Esophagus muscularis mucosa (tissue), 4 donors: ENCODE measurements at places on chromosomes 2 and 18. TPM values are rescaled to one million over a fixed set of nuclear protein-coding genes. Genes with fewer than 3 reads are reported as not detected.

Gene EFR3B
- total RNA-seq, result 0.83 TPM

Gene ZCCHC2
- 18.9 TPM for total RNA-seq

Gene ASXL3
- 1.2 TPM for total RNA-seq

Gene SP5
- 0.32 TPM for total RNA-seq

Gene C2orf80
- not detected for total RNA-seq

Gene ANKRD29
- total RNA-seq, result 14.4 TPM

Gene ASPRV1
- total RNA-seq, result 1.7 TPM

Gene COL3A1
- 182 TPM for total RNA-seq

Gene GKN1
- not detected for total RNA-seq

DNA sequence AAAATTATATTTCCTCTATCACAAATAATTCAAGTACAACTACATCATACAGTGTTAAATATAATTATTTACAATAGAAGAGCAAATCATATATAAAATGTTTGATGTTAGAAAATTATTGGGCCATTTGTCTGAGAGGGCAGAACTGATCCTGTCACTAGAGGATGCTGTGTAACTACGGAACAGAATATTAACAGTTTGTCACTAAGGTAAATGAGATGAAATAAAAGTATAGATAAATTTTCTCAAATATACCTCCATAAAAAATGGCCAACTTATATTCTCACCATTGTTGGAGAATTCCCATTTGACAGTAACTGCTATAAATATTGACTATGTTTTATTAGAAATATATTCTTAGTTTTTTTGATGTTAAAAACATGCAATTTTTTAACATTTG, 1067.4 kb upstream of the DDX18 start:
- no peaks in the 10 kb centered on the region for H3K36me3 ChIP-seq
- no peak overlapping the region for H3K27ac ChIP-seq
- H3K4me3 ChIP-seq, result no peak overlapping the region
- DNase-seq, result no peak

GRCh38 chr2:1748176-1748740, 3.9 kb upstream of the PXDN start:
- H3K27me3 ChIP-seq, result no peaks in the 10 kb centered on the region
- H3K4me1 ChIP-seq, result peaks cover 26% of the 10 kb centered on the region
- H3K4me3 ChIP-seq, result no peak overlapping the region
- no peaks in the 10 kb centered on the region for H3K36me3 ChIP-seq

DNA sequence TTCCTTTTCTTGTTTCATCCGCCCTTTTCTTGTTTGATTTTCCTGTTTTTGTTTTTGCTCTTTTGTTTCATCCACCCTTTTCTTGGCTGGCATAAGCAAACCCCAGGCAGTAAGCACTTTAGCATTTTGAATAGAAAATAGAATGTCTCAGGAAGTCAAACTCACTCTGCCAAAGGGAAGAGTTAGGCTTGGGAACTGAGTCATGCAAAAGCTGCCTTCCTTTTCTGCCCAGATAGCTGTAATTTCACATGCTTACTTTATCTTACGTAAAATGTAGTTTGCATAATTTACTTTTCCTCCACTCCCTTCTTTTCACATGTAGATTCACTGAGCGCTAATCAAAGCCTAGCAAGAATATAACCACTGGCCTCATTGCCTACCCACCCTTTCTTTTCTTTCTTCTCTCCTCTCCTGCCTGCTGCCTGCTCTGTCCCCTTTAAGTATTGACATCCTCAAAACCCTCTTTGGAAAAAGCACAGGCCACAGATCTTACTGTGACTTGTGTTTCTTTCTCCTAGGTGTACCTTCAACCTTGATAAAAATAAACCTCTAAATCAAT, 48.4 kb downstream of the CNGA3 start:
- H3K27me3 ChIP-seq, result no peaks in the 10 kb centered on the region
- no peaks in the 10 kb centered on the region for H3K36me3 ChIP-seq
- H3K4me1 ChIP-seq, result no peaks in the 10 kb centered on the region
- H3K27ac ChIP-seq, result no peak overlapping the region
- H3K4me3 ChIP-seq, result no peak overlapping the region

DNA sequence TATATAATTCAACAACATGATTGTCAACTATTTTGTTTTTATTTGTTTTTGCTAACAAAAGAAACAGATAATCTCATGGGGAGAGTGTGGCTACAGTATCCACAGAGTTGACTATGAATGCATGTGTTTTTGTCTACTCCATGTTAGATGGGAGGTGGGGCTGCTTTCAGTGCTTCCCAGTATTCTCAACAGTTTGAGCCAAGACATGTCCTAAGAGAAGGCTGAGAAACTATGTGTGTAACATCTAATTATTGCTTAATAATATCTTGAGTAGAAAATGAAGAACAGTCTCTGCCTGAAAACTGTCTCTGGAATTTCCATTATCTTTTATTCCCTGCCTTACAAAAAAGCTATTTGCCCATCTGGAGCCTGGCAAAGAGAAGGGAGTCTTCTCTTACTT, 178.8 kb upstream of the MMADHC start:
- H3K4me1 ChIP-seq, result peaks cover 13% of the 10 kb centered on the region
- H3K27ac ChIP-seq, result no peak overlapping the region
- H3K4me3 ChIP-seq, result no peak overlapping the region
- no peaks in the 10 kb centered on the region for H3K36me3 ChIP-seq

GRCh38 chr2:235095569-235095968, 143.8 kb downstream of the SH3BP4 start:
- H3K4me3 ChIP-seq, result no peak overlapping the region
- H3K27ac ChIP-seq, result no peak overlapping the region
- peak; percentile 26 for DNase-seq
- no peaks in the 10 kb centered on the region for H3K4me1 ChIP-seq
- no peaks in the 10 kb centered on the region for H3K27me3 ChIP-seq

- no peak for DNase-seq
- no peaks in the 10 kb centered on the region for H3K27me3 ChIP-seq
- H3K4me3 ChIP-seq, result no peak overlapping the region
These were observed 92.8 kb downstream of the RTN4 start for GRCh38 chr2:54957321-54957999.

GRCh38 chr2:237361194-237362004, 52.6 kb downstream of the COL6A3 start:
- no peak for DNase-seq
- H3K4me1 ChIP-seq, result peaks cover 44% of the 10 kb centered on the region
- H3K4me3 ChIP-seq, result no peak overlapping the region

DNA sequence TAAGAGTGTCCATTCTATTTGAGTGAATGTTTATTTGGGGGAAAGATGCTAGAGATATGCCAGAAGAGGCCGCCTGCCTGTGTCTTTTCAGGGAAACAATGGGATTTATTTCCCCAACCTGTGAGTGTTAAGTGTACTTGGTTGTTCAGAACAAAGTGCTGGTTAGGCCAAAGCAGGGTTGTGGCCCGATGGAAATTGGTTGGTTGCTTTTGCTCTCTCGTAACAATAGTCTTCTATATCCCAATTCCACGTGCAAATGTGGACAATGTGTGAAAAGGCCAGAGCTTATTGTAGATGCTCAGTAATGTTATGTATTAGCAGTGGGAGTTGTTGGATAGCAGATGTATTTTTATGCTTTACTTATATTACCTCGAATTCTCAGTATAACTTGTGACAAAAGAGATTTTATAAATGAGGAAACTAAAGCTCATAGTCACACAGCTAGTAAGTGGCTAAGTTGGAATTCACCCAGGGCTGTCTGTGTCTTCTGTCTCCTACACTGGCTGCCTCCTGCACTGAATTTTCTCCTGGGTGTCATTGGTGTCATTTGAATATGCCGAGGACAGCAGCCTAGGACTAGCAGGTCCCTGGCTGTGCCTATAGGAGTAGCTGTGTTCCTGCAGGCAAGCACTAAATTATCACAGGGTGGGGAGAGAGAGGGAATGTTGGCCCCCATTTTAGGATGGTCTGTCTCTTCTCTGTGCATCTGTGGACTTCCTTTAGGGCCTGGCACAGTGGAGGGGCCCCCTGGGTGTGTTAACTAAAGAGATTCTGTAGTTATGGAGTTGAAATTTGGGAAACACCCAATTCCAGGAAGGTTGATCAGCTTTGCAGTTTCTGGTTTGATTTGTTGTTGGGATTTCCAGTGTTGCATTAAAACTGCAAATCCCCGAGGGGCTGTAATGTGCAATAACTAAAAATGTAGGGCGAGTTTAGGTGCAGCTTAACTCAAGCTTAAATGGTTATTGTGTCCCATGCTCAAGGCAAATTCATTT, 21.6 kb downstream of the GPD2 start:
- H3K27me3 ChIP-seq, result no peaks in the 10 kb centered on the region
- H3K36me3 ChIP-seq, result no peaks in the 10 kb centered on the region
- DNase-seq, result no peak
- no peak overlapping the region for H3K4me3 ChIP-seq
- no peak overlapping the region for H3K27ac ChIP-seq

- no peaks in the 10 kb centered on the region for H3K27me3 ChIP-seq
- H3K4me3 ChIP-seq, result no peak overlapping the region
- no peak for DNase-seq
- peaks cover 4% of the 10 kb centered on the region for H3K4me1 ChIP-seq
- H3K27ac ChIP-seq, result no peak overlapping the region
These were observed 114.1 kb upstream of the MSH2 start for GRCh38 chr2:47288864-47289263.

DNA sequence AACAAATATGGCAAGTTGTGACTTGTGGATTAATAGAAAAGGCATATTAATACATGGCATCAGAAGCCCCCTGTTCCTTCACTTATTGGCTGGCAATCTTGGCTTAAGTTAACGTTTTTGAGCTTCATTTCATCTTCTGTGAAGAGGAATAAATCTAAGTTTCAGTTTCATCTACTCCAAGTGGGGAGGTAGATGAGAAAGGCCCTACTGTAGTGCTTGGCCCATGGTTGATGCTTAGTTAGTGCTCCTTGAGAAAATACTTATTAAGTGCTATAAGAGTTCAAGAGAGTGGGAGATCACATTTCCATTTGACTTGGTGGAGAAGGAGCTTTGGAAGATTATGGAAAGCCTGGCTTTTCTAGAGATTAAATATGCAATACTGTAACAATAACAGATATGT, 244.3 kb downstream of the BABAM2 start:
- no peak overlapping the region for H3K4me3 ChIP-seq
- H3K27ac ChIP-seq, result peak overlapping the region; percentile 26
- no peak for DNase-seq
- no peaks in the 10 kb centered on the region for H3K36me3 ChIP-seq
- H3K27me3 ChIP-seq, result no peaks in the 10 kb centered on the region

- no peak for DNase-seq
- no peak overlapping the region for H3K27ac ChIP-seq
- H3K4me1 ChIP-seq, result no peaks in the 10 kb centered on the region
- no peak overlapping the region for H3K4me3 ChIP-seq
These were observed 52.9 kb upstream of the NABP1 start for GRCh38 chr2:191625016-191625415.

DNA sequence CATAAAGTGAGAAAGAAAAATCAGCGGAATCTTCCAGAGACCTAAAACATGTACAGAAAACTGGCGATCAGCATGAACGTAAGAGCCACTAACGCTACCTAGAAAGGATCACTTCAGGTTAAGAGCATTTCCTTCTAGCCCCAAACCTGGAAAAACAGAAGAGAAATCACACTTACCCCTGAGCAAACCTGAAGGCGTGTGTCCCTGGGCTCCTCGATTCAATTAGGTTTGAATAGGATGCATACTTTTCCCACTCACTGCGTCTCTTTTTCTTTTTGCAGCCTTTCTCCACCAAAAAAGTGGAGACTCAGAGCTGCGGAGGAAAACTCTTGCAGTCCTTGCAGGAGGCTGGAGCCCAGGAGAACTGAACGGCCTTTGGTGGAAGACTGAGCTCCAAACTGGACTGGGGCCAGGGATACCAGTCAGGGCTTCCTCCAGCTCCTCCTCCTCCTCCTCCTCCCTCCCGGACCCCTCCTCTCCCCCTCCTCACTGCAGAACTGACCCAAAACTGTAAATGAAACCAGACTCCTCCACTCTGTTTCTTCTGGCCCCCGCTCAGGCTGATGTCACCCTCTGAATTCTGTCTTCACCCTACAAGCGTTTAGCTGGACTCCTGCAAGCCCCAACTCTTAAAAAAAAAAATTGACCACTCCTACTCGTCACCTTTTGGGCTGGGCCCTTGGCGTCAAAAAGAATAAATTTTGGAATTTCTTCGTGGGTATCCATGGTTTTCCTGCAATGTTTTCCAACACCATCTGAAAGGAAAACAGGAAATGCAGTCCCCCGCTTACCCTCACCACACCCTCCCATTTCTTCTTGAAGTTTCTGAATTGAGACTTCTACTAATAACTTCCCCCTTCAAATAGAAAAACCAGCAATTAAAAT, at the start of gene COL6A3:
Gene COL6A3 (minus strand): TSS at position 388 of the 885 bp plus-strand sequence. CDS start 17,347 bp downstream, outside the sequence.
- H3K4me1 ChIP-seq, result peaks cover 48% of the 10 kb centered on the region
- H3K36me3 ChIP-seq, result no peaks in the 10 kb centered on the region
- peak within 1 kb of the TSS; percentile 61 for H3K4me3 ChIP-seq
- no peaks in the 10 kb centered on the region for H3K27me3 ChIP-seq
- H3K27ac ChIP-seq, result peak within 1 kb of the TSS; percentile 91
- no peak for DNase-seq

DNA sequence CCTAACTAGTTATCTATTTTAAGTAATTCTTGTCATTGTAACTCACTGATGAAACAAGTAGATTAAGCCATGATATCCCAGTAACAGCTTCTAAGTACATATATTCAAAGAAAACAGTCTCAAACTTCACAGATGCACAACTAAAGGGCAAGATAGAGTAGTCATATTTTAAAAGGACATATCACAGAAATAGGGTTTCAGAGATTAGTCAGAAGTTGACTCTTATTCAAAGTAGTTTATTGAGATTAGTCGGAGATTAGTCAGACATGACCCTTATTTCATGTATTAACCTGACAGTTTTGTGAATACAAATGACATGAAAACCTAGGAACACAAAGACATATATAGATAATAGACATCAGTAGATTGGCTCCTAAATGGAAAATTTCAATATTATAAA, 15.9 kb upstream of the CHAC2 start:
- no peak for DNase-seq
- H3K36me3 ChIP-seq, result peaks cover 11% of the 10 kb centered on the region
- H3K4me3 ChIP-seq, result no peak overlapping the region
- H3K27ac ChIP-seq, result no peak overlapping the region
- peaks cover 11% of the 10 kb centered on the region for H3K4me1 ChIP-seq
- no peaks in the 10 kb centered on the region for H3K27me3 ChIP-seq

GRCh38 chr2:205169464-205169863, 512.8 kb upstream of the NRP2 start:
- DNase-seq, result no peak
- no peaks in the 10 kb centered on the region for H3K27me3 ChIP-seq
- no peak overlapping the region for H3K4me3 ChIP-seq
- no peaks in the 10 kb centered on the region for H3K36me3 ChIP-seq
- no peak overlapping the region for H3K27ac ChIP-seq
- no peaks in the 10 kb centered on the region for H3K4me1 ChIP-seq

DNA sequence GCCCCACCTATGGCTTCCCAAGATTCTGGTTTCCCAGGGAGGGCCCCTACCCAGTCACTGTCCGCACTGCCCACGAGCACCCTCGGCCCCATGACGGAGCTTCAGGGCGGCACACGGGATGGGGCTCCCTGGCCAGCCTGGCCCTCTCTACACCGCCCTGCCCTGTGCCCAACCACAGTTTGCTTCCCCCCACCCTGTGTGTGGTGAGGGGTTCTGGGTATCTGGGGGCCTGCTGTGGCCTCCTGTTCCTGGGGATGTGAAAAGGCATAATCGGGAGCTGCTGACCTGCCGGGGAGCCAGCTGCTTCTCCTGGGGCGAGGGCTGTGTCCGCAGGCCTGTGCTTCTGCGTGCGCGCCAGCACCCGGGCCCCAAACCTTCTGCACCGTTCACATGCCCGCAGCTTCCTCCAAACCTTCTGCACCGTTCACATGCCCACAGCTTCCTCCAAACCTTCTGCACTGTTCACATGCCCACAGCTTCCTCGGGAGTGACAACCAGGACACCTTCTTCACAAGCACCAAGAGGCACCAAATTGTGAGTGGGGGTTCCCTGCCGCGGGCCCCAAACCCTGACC, 12.4 kb downstream of the ANO7 start:
- H3K4me1 ChIP-seq, result no peaks in the 10 kb centered on the region
- H3K27ac ChIP-seq, result no peak overlapping the region
- H3K4me3 ChIP-seq, result no peak overlapping the region
- H3K36me3 ChIP-seq, result no peaks in the 10 kb centered on the region
- H3K27me3 ChIP-seq, result no peaks in the 10 kb centered on the region
- no peak for DNase-seq
